ENCODE measurements at places on chromosomes 11 and 22.

GRCh38 chr11:102813484-102813883 lies 15.5 kb upstream of the MMP1 start:
- DNase-seq: no peak

GRCh38 chr22:38843201-38843656 lies 599 bp downstream of the NPTXR start:
- peak; percentile 48 for DNase-seq

DNA sequence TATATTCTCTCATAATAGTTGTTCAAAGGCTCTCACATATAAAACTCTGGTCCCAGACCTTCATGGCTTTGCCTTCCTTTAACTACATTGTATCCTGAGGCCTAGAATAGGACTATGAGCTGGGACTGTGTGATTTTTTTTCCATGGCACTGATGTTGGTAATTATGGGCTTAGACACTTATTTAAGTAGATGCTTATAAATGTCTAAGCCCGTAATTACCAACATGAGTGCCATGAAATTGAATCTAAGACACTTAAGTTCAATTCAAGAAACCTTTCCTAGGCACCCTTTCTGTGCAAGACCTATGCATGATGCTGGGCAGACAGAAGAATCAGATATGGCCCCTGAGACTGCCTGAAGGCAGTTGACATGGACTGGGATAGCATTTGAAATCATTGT lies 63.0 kb downstream of the P4HA3 start:
- no peak for DNase-seq

DNA sequence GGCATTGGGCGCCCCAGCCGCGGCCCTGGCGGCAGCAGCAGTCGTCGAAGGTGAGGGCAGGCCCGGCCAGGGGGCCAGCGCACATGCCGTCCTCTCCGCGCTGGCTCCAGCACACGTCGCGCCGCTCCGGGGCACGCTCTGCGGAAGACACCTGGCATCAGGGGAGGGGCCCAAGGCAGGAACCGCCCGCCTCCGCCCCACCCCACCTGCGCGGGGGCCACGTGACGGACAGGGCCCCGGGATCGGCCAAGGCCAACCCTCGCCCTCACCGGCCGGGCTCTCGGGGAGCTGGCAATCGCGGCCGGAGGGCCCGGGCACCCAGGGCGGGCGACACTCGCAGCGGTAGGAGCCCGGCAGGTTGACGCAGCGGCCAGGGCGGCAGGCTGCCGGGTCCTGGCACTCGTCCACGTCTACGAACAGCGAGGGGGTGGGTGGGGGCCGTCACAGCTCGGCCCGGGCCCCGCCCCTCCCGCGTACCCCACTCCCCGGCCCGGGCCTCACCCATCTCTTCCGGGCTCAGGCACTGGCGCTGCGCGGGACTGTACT lies 14.9 kb downstream of the SCYL1 start:
- no peak for DNase-seq

DNA sequence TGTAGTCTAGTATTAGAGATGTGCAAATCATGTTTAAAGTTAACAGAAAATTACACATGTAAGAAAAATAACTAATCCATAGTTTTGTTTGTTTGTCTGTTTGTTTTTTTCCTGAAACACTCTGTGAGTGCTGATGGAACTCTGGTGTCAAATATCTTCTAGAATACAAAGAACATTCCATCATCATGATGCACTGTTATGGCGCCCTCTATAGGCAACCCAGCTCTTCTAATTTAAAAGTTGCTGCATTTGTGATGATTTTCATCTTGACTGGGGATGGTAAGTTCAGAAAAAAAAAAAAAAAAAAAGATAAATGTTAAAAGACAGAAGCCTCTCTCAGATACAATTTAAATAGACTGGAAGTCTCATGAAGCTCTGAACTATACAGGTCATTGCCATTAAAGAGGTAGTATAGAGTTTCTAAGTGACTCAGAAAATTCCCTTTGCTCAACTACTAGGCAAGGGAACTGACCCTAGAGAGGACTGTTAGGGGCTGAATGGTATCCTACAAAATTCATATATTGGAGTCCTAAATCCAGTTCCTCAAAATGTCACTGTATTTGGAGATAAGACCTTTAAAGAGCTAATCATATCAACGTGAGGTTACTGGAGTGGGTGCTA lies 597.2 kb upstream of the ANO3 start:
- DNase-seq: peak; percentile 56
